ENCODE measurements at places on chromosomes 6 and 20.

DNA sequence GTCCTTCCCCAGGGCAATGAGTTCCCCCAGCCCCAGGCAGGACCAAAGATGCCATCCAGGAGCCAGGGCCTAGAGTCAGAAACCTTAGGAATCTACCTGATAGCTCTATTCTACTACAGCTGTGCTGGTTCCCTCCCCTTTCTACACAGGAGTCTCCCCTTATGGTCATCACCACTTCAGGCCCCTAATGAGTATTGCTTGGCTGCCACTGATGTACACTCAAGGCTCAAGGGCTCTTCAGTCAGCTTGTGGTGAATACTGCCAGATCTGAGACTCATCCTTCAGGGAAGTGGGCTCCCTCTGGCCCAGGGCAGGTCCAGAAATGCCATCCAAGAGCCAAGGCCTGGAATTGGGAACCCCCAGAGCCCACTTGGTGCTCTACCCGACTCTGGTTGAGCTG is 248.6 kb downstream of the ALDH8A1 start:
- peak; percentile 31 for DNase-seq

DNA sequence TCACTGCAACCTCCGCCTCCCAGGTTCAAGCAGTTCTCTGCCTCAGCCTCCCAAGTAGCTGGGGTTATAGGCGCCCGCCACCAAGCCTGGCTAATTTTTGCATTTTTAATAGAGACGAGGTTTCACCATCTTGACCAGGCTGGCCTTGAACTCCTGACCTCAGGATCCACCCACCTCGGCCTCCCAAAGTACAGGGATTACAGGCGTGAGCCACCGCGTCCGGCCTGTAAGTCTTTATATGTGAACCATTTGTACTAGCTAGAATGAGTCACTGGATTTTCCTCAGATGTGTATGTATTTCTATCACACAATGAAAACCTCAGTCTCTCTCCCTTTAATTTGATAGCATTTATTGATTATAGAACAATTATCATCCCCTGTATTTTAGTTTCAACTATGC is 34.0 kb downstream of the ITCH start:
- DNase-seq = no peak

- DNase-seq = no peak
These were observed 155.3 kb upstream of the ZNF217 start for GRCh38 chr20:53748821-53749421.

- DNase-seq = no peak
These were observed 36.0 kb upstream of the GRM4 start for GRCh38 chr6:34181908-34182307.

GRCh38 chr20:4673371-4674001 is 48.2 kb upstream of the PRND start:
- no peak for DNase-seq

DNA sequence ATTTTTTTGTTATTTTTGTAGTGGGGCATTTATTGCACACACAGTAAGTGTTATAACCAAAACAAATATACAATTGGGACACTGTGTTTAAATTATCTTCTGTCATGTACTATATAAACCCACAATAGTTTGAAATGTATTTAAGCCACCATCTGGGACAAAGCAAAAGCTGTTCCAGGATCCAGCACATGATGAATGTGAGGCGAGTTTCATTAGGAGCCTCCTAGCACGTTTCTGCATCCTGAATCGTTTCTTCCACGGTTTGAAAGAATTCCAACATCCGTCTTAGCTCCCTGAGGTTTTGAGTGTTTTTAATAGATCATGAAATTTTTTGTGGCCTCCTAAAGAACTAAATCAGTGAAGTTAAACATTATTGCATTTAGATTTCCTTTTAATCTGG is 65.8 kb downstream of the EYA4 start:
- DNase-seq = no peak

DNA sequence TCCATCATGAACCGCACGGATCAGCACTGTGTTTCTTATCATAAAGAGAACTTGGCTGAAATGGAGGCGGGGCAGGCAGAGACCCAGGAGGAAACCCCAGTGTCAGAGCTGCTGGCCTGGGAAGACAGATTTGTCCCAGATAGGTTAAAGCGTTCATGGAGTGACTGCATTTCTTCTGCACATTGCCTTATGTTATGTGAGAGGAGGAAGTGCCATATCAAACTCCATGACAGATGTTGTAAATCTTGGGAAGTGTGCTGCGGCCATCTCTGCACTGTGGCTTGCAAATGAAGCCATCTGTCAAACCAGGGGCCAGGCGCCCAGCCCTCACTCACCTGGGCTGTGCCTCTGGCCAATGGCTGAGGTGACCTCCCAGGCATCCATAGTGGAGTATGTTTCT is 163.0 kb downstream of the SLC24A3 start:
- no peak for DNase-seq

DNA sequence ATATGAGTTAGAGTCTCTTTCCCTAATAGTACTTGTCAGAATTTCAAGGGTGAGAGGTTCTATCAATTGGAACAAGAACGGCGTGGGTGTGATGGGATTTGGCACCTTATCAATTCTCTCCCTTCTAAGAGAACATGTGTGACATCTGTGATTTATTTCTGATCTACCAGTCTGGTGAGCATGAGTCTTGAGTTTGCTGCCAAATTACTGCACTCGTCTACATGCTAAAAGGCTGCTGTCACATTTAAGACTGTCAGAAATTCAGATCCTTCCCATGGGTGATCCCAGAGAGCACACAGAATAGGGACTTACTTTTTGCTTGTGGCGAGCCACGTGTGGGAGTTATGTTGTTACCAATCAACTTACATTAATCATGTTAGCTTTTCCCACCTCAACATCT is 370.2 kb upstream of the SASH1 start:
- DNase-seq = no peak

DNA sequence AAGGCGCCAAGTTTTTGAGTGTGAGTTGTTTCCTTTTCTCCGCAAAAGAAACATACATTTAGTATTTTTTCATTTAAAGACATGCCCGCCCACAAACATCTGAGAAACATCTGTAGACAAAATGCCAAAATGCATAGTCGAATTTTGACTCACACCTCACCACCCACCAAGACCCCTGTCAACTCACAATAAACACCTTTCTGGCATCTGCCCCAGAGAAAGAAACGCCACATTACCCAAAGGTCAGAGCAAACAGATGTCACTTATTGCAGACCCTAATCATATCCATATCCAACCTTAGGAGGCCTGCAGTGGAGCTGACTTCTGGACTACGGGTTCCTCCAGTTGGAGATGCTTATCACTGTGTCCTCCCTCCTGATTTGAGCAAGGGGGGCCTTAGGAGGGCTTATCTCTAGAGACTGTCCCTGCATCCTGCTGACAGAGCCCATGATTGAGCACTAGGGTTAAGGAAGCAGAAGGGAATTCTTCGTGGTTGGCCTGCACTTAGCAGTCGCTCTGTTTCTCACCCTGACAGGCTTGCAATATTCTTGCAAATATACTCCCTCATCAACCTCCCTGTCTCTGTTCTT is 90.5 kb upstream of the TBX18 start:
- no peak for DNase-seq

GRCh38 chr6:160952633-160953281 is 38.8 kb upstream of the MAP3K4 start:
- no peak for DNase-seq

DNA sequence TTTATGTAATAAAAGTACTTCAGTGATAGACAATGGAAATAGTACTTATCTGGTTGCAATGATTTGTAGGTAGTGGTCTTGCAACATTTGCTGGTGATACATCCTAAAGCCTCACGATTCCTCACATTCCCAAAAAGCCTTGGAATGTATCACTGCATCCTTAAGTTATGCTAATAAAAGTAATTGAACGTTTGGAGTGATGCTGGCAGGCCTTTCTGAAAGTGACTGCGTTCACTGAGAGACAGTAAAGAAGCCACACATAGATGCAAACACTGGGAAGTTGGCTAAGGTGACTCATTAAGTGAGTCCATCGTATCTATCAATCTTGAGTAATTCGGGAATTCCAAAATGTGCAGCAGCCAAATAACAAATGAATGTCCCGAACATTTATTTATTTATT is 444.1 kb upstream of the SOX4 start:
- no peak for DNase-seq

All from NCI-H510A (cell line).